ENCODE measurements at places on chromosomes 11 and 22.

GRCh38 chr11:17159441-17159840 is 48.3 kb downstream of the PIK3C2A start:
- DNase-seq = no peak

DNA sequence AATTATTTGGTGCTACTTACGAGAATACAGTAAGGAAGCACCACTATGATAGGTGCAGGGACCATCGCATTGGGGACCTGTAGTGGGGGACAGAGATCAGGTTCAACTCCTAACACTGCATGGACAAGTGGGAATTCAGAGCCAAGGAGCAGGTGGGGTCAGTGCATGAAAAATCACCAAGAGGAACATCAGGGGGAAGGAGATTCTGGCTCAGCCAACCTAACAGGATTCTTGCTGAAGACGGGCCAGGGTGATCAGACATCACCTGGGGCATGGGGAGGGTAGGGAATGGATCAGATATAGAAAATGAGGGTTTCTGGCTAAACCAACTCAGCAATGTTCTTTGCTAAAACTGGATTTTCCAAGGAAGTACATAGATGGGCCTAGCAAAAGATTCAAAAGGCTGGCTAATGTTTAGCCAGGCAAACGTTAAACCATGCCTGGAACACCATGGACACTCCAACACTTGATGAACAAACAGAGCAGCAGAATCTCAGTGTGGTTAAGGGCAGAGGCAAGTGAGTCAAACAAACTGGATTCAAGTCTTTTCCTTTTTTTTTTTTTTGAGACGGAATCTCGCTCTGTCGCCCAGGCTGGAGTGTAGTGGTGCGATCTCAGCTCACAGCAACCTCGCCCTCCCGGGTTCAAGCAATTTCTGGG is 70.0 kb downstream of the MICAL3 start:
- DNase-seq = no peak

DNA sequence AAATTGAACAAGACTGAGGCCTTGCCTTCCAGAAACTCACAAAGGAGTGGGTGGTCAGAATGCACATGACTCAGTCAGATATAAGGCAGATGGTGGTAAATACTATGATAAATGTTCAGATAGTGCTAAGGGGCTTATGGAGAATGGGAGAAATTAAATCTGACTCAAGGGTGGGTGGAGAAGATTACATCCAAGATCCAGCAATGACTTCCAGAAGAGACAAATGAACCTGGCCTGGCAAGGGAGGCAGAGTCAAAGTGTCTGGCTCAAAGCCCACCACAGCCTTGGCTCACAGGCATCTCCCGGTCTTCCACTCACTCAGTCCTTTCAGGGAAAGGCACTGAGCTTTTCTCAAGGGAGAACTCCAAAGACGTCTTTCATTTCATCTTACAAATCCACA is 6.1 kb upstream of the ZBTB16 start:
- DNase-seq = no peak

DNA sequence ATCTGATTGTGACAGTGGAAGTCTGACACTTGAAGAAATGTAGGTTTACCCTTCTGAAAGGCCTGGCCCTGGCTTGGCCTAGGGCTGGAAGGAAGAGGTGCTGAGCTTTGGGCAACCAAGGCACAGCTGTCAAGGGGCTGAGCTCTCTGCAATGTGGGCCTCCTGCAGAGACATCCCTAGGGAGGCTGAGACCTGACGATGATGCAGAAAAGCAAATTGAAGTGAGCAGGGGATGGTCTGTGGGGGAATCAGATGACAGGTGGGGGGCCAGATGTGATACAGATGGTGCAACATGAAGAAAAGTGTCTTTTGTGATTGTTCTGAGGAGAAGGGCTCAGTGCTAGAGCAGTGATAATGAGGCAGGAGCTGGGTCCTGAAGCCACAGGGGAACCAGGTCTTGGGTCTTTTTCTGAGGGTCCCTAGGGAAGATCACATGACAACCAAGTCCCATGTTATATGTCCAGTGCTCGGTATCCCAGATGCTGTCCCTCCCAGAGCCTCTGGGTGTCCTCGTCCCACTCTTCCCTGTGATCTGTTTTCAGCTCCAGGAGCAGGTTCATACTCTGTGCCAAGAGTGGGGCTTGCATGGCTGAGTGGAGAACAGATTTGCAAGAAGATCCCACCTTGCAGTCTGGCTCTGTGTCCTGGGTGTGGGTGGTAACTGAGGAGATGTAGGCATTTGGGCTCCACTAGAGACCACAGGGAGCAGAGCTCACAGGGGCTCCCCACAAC is 79.9 kb upstream of the VPREB1 start:
- DNase-seq = no peak

- DNase-seq = peak; percentile 78
Observed at GRCh38 chr11:118608360-118609227, 1.2 kb downstream of the PHLDB1 start.

DNA sequence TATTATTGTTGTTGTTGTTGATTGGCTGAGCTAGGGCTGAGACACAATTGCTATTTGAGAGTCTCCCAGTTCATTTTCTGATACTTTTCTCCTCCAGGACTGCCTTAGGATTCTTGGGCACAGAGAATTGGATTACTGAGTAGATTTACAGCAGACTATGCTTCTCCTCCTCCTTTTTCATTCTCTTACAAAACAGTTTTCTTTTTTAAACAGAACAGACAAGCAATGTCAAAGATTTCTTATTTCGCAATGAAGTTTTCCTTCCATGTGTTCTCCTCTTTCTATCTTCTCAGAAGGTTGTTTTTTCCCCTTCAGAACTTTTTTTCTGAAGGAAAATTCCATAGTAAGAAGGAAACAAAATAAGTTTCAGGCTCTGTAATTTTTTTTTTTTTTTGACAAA is 19.8 kb upstream of the TIMP3 start:
- DNase-seq = no peak

DNA sequence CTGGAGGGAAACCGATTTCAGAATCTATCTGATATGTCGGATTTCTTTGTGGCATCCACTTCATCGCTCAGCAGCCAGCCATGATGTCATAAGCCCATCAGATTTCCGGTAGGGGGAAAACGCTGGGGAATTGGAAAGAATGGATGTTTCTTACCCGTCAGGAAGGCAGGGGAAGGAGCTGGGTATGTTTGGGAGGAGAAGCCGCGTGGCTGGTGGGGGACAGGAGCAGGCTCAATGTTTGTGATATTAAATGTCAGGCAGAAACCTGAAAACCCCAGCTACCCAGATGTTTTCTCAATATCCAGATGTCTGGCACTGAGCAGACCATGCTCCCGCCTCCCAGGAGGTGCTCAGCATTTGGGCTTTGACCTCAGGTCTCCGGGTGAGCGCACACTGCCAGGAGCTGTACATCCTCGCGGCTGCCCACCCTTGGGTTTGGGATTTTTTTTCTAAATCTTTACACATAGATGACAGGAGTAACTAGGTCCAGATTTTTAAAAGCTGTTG is 67.5 kb downstream of the NFAM1 start:
- no peak for DNase-seq

DNA sequence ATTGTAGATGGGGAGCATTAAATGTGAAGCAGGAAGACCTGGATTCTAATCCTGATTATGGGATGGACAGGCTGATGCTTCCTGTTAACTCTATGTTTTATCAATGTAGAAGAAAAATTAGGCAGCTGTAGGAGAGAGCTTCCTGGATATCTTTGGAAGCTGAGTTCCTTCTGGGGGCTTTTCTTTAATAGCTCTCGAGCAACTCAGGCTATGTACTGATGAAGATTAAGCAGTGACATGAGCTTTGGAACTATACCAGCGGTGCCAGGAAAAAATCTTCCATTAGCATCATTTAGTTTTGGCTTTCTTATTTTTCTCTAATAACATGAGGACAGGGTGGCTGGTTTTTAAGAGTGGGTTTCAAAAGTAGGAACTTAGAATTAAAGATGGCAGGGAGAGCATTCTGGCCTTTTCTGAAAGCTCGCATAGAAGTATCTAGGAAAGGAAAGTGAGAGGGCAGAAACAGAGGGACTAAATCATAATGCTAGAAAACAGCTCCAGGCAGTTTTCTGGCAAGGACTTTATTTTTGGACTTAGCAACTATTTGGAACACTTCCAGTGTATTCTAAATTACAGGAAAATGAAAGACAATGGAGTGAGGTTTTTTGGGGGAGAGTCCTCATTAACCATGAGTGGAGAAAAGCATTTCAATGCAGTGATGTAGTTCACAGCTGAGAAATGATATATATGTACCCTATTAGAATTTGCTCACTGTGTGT is 69.2 kb upstream of the RRM1 start:
- DNase-seq = no peak

GRCh38 chr11:43699870-43700269 is 19.3 kb downstream of the HSD17B12 start:
- DNase-seq = no peak

DNA sequence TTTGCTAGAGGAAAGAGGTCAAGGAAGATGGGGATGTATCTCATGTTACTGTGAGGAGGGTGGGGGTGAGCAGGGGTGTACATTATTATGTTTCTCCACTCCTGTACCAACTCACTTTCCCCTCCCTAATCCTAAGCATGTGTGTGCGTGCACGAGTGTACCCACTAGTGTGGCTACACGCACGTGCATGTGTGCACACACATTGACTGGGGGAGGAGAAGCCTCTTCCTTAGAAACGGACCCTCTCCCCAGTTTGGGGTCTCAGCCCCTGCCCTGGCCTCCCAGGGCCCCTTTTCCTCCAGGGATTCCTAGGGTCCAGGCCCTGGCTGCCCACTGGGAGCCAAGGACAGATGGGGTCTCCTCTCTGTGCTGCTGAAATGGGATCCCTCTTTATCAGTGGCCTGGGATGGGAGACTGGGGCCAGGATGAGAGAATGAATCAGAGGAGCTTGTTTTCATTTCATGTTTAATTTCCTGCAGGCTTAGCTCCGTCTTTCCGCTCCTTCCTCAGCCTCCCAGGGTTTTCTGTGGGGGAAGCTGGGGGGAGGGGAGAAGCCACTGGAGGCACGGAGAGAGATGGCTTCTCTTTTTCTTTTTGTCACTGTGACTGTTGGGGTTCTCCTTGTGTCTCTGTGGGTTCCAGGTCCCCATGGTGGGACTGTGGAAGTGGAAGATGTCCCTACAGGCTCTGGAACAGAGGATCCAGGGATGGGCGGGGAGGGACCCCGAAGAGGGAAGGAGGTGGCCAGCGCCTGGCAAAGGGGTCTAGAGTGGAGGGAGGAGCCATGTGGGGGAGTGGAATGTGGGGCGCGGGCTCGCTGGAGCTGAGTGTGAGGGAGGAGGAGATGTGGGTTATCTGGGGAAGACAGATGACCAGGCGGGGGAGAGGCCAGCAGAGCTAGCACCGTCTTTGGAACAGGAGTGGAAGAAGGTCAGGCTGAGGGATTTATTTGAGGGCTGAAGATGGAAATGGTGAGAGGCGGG is 40.3 kb downstream of the ALX4 start:
- DNase-seq = no peak

GRCh38 chr11:73493956-73494598 is 103.8 kb downstream of the FAM168A start:
- no peak for DNase-seq

DNA sequence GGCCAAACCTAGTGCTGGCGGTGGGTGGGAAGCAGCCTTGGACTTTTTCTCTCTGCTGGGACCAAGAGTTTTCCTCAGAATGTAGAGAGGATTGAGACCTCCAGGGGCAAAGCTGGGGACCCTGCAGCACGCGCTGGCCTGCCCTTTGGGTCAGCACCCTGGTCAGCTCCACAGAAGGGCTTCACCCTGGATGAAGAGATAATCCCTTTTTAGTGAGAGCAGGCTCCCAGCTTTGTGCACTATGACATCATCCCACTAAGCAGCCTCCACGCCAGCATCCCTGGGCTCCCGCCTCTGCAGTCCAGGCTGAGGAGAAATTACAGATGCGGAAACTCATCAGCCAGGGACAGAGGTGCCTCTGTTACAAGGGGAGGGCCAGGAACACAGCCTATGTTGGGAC is 23.5 kb downstream of the DRICH1 start:
- no peak for DNase-seq

DNA sequence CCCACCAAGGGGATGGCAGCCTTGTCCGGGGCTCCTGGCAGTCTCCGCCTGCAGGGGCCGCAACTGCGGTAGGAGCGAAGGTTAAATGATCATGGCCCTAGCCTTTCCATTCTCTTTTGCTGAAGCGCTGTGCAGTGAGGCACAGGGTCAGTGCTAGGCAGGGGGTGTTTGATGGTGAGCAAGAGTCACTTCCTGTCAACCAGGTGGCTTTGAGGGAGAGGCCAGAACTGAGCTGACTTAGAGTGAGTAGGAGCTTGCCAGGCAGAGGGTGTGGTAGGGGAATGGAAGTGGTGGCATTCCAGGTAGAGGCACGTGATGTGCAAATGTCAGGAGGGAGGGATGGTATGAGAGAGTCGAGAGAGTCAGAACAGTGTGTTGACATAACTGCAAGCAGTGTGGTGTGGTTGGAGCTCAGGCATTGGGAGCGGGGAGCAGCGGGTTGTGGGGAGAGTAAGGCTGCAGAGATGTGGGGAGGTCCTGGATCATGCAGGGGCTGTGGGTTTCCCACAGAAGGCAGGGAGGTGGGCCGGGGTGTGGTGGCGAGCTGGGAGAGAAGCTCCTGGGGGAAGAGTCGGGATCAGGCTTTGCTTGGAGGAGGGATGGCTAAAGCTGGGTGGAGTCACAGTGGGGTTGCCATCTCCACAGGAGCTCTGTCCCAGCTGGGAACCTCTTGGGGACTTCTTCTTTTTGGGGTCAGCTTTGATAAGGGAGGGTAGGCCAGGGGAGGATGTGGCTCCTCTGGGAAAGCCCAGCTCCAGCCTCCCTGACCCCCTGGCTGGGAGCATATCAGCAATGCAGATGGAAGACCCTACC is 33.3 kb downstream of the AMPD3 start:
- no peak for DNase-seq

GRCh38 chr11:72008728-72009127 is 10.0 kb downstream of the IL18BP start:
- DNase-seq = no peak

- no peak for DNase-seq
Observed at GRCh38 chr11:59222464-59223060, 9.8 kb upstream of the MPEG1 start.

- no peak for DNase-seq
Observed at GRCh38 chr11:94310191-94310875, 6.0 kb downstream of the IZUMO1R start.

DNA sequence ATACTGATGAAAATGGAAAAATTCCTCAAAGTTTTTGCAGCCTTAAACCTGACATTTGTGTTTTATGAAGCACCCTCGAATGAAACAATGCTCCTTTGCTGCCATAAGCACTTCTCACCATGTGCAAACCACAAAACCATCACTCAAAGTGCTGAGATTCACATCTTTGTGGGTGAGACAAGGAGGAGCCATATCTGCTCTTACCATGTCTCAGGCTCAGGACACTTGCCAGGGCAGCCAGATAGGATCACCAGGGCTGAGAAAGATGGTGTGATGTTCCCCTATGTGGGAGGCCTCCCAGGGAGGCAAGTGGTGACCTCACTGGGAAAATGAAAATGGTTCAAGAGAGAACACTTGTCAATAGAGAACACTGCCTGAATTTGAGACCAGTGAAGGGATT is 120.4 kb downstream of the CCDC34 start:
- no peak for DNase-seq

- DNase-seq = no peak
Observed at GRCh38 chr22:37502342-37503182, 16.4 kb upstream of the MFNG start.

Data from activated effector memory CD4-positive, alpha-beta T cell treated with Interleukin-2 at 50 U/mL for 16 hours (primary cell).